ENCODE measurements at places on chromosomes 3 and 15. TPM values are rescaled to one million over a fixed set of nuclear protein-coding genes. Genes with fewer than 3 reads are reported as not detected.

DNA sequence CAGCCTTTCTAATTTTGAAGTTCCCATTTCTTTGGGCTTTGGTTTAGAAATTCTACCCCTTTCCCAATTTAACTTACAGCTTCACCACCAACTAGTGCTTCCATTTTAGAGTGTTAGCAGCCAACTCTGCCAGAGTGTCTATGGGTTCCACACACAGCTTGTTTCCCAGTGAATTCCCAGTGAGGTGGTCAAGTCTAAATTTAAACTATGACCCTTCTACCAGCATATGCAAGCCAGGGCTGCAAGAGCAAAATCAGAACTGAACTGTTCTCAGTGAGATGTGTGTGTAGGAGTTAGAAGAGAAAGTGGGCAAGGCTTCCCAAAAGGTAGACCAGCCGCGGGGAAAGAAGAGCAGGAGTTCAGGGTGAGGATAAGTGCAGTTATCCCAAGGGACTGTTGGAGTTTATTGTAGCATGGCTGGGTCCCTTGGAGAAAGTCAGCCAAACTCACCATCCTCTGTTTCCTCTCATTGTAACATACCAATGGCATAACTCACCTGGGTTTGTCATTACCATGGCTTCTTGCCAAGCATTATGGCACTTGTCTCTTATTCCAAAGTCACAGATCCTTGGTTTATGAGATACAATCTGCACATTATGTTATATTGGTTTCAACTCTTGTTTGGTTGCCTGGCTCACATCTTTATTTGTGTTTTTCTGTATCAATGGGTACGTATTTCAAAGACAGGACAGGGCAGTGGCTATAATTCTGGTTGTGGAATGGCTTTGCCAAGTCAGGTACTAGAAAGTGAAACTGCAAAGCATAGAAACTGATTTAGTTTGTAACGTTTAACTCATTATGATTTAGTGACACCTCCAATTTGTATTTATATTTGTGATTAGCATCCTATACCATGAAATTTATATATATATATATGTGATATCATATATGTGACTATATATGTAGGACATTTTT is 130.2 kb upstream of the UMPS start:
- peaks cover 58% of the 10 kb centered on the region for H3K4me1 ChIP-seq
- DNase-seq, result no peak
- H3K4me3 ChIP-seq, result peak overlapping the region; percentile 5
- H3K27ac ChIP-seq, result peak overlapping the region; percentile 85
- H3K36me3 ChIP-seq, result no peaks in the 10 kb centered on the region
- H3K27me3 ChIP-seq, result no peaks in the 10 kb centered on the region

MBNL1 gene
- total RNA-seq, result 281 TPM

DNA sequence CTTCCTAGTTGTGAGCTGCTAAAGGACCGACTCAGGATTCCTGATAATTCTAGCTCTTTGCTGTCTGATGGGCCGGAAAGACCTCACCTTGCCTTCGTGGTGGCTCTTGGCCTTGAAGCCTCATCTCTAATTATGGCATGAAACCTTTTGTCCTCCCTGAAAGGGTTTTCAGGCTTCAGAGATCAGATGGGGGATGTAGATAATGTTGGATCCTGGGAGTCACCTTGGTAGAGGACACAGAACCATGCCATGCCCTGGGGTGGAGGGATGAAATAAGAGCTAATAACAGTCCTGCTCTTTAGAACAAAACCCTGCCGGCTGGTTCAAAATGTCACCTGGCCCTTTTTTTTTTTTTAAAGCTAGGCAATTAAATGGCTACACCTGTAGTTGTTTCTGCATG is 50.8 kb upstream of the SYN2 start:
- H3K36me3 ChIP-seq, result no peaks in the 10 kb centered on the region
- no peak for DNase-seq
- no peaks in the 10 kb centered on the region for H3K27me3 ChIP-seq
- H3K4me1 ChIP-seq, result no peaks in the 10 kb centered on the region

- H3K36me3 ChIP-seq, result no peaks in the 10 kb centered on the region
- no peak overlapping the region for H3K27ac ChIP-seq
- H3K4me1 ChIP-seq, result no peaks in the 10 kb centered on the region
- no peak overlapping the region for H3K4me3 ChIP-seq
- H3K27me3 ChIP-seq, result no peaks in the 10 kb centered on the region
Observed at GRCh38 chr3:152127058-152127457, 141.7 kb upstream of the MBNL1 start.

- H3K36me3 ChIP-seq, result no peaks in the 10 kb centered on the region
- H3K4me3 ChIP-seq, result no peak overlapping the region
- DNase-seq, result no peak
- H3K4me1 ChIP-seq, result no peaks in the 10 kb centered on the region
Observed at GRCh38 chr3:128550113-128550440, 57.1 kb upstream of the GATA2 start.

EFCC1 gene
- total RNA-seq, result 0.38 TPM

GRCh38 chr3:153502682-153503081 is 340.7 kb downstream of the RAP2B start:
- DNase-seq, result no peak
- no peak overlapping the region for H3K4me3 ChIP-seq
- no peaks in the 10 kb centered on the region for H3K36me3 ChIP-seq
- H3K27ac ChIP-seq, result no peak overlapping the region

DNA sequence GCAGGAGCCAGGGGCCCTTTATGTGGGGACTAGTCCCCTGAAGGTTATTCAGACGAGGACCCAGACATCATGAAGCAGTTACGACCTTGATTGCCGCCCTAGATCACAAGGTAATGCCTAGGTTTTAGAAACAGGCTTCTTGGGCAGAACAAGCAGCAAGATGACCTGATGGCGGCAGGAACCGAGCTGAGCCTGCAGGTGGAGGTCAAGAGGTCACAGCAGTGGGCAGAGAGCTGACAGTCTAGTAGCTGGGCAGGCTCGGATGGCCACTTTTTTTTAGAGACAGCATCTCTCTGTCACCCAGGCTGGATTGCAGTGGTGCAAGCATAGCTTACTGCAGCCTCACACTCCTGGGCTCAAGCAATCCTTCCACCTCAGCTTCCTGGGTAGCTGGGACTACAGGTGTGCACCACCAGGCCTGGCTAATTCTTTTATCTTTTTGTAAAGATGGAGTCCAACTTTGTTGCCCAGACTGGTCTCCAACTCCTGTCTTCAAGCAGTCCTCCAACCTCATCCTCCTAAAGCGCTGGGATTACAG is 83.5 kb upstream of the ABHD17C start:
- H3K27me3 ChIP-seq, result no peaks in the 10 kb centered on the region
- H3K4me1 ChIP-seq, result peaks cover 4% of the 10 kb centered on the region

KY gene
- total RNA-seq, result 4.3 TPM
